ENCODE measurements at places on chromosomes 2 and 18.

- no peak for DNase-seq
Observed at GRCh38 chr2:138395565-138396306, 105.8 kb upstream of the SPOPL start.

DNA sequence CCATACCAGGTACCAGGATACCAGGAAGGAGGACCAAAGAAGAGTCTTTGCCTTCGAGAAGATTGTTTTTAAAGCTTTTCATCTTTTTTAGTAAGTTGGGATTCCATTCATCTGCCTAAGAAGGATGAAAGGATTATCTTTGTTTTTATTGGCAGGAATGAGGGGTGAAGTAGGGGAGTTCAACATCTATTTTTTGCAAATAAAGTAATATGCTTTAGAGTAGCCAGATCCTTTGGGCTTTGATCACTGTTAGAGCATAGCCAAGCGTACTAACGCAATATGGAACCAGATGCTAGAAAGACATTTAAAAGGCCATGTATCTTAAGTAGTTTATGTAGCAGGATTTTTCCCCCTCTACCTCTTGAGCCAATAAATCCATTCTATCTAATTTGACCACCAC lies 133.0 kb downstream of the PRPF40A start:
- no peak for DNase-seq

DNA sequence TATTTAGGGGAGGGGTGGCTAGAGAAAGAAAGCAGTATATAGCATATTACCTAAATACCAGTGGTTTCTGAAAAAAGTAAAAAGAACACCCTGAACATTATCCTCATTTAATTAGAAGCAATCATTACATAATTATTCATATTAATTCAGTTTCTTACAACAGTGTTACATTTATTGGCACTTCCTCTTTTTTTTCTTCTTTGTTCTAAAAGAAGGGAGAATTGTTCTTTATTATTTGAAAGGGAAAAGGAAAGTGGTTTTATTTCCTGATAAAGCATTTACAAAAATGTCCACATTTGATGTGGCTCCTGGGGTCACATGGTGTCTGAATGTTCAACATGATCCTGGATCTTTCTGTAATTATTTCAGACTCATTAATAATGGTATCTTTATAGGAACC lies 254.9 kb upstream of the ZEB2 start:
- no peak for DNase-seq

DNA sequence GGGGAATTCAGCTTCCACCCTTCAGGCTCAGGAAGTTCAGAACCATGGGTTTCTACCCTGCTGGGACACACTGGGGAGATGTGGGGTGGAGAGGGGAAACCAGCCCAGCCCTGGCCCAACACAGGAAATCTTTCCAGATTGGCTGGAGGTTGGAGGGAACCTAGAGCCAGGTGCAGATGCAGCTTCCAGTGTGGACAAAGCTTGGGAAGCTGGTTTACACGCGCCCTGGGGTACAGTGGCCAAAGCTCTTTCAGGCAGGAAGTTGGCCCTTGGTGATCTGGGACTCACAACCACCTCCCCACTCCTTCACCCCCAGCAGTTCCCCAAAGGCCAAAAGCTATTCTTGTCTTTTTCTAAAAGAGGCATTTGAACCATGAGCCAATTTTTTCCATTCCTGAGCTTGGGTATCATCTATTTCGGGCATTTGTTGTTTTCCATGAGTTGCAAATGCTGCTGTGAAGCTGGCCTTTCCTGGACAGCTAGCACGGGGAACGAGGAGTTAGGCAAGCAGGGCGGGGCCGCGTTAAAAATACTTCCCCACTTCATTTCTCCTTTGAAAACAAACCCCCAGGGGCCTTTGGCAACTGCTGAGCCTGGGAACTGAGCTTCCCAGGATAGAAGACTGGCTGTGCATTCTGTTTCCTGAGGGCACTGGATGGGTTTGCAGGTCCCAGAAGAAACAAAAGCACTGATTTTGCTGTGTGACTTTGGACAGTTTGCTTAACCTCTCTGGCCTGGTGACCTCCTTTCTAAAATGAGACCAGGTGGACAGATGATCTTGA lies 3.1 kb upstream of the ARID5A start:
- DNase-seq, result no peak

- DNase-seq, result peak; percentile 12
Observed at GRCh38 chr2:55047677-55048299, 2.5 kb downstream of the RTN4 start.

GRCh38 chr2:10141736-10142639 lies 19.4 kb downstream of the RRM2 start:
- no peak for DNase-seq

DNA sequence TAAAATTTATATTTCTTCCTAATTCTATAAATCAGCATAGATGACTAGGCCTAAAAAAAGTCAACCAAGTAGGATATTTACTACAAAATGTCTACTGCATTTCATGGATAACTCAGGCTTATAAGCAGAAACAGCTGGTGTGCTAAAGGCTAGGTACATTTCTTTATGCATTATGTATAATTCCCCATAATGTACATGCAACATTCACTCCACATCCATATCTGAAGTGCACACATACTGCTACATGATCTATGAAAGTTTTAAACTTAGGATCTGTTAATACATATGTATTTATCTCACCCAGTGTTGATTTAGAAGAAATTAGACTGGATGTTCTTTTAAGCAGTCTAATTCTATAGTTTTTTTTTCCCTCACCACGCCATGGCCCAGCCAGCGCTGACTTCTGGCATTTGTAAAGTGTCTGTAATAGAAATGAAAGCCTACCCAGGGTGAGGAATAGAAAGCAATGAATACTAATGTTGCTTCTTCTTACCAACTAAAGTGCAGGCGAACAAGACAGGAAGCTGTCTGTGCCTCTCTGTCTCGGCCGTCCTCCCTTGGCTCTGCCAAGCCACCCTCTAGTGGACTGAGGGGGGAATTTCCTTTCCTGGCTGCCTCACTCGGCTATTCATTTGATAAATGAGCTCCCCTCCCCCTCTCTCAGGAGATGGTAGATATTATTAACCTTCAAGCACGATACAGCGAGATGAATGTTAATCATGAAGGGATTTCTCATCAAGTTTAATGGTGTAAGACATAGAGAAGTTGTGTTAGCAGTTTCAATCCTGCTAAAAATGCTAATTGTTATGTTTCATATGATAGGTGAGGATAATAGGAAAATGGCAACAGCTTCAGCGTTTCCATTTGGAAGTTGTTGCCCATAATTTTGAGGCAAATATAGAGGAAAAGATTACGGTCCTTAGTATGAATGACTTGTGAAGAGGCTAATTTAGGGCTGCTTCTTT lies 384.5 kb downstream of the MTX2 start:
- DNase-seq, result peak; percentile 80

DNA sequence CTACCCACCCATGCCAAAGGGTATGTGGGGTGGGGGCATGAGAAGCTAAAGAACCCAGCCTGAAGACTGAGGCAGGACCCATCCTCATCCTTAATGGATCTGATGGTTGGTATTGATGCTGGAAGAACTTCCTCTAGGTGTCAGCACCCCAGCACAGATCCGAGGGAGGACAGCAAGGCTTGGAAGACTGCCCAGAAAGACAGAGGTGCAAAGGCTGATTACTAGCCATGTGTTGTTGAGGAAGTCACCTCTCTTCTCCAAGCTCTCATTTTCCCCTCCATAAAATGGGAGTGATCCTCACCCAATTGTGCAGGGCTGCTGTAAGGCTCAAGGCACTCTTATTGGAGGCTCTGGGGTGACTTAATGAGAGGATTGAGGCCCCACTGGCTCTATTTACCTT lies 256.5 kb downstream of the CELF4 start:
- no peak for DNase-seq

All from SK-N-DZ (cell line).